ENCODE measurements at places on chromosomes 16 and 17.

- DNase-seq = no peak
These were observed 8.0 kb upstream of the IL32 start for GRCh38 chr16:3057181-3058138.

- DNase-seq = no peak
These were observed 1.6 kb downstream of the TMEM114 start for GRCh38 chr16:8588682-8589056.

GRCh38 chr16:55059146-55059545 is 128.5 kb downstream of the IRX5 start:
- no peak for DNase-seq

DNA sequence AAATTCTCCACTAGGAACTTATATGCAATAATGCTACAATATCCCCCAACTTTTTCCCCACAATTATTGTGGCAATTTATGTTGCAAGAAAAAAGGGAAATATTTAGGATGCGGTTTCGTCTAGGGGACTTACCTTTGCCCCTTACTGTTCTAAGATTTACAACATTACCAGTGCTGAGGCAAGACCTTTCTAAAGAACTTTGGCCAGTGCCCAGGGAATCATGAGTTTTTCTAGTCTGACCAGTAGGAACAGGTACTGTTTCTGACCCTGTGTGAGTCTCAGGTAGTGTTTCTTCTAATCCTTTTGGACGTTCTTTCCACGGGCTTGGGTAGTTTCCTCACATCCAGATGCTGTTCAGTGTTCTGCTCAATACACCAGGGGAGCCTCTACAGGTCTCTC is 373.7 kb downstream of the HAPSTR1 start:
- DNase-seq = no peak

DNA sequence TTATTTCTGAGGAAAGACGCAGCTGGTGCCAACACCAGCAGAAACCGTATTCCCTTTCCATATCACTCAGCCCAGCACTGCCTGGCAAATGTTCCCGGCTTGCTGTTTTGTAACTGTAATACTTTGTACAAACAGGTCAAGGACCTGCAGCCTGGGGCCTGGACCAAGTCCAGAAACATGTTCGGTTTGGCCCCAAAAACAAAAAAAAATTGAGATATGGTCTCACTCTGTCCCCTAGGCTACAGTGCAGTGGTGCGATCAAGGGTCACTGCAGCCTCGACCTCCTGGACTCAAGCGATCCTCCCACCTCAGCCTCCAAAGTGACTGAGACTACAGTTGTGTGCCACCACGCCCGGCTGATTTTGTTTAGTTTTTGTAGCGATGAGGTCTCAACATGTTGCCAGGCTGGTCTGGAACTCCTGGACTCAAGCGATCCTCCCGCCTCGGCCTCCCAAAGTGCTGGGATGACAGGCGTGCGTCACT is 1.2 kb downstream of the HAGH start:
- no peak for DNase-seq

- no peak for DNase-seq
These were observed 4.0 kb downstream of the MYBBP1A start for GRCh38 chr17:4551141-4551540.

Measured in HFFc6 (cell line).